ENCODE measurements at places on chromosomes 7 and 10. TPM values are rescaled to one million over a fixed set of nuclear protein-coding genes. Genes with fewer than 3 reads are reported as not detected.

DNA sequence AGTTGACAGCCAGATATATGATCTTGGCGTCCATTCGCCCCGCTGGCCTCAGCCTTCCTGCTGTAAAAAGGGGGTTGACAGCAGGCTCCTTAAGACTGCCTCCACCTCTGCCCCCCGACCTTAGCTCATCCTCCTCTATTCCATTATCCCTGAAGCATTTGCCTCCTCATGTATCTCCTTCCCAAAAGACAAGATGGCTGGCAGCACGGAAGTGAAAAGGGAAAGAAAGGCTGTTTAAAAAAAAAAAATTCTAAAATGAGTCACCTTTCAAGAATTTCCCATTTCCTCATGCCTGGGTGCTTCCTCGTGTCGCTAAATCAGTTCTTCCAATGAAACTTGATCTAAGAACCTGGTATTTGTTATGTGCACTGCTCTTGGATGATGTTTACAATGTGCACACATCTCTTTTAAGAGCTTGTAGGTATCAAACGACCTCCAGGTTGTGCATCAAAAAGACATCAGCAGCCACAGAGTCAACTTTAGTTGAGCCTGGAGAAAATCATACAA lies 1.7 kb downstream of the SCRN1 start:
- peak; percentile 95 for DNase-seq

DNA sequence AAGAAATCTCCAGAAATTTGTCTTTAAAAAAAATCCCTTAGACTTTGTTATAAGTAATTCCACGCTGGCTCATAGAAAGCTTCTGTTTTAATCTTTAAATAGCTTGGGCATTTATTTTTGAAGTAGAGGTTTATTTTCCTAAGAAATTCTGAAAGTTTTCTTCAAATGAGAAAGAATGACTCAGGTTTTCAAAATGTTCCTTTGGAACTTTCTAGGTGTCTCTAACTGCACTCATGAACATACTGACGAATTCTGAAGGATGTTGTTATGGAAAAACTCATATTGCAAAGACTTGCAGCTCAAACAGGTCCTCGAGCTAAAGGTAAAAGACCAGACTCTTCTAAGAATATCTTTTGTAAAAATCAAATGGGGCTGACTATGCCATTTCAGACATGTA lies 10.7 kb downstream of the DGKI start:
- DNase-seq: no peak

DNA sequence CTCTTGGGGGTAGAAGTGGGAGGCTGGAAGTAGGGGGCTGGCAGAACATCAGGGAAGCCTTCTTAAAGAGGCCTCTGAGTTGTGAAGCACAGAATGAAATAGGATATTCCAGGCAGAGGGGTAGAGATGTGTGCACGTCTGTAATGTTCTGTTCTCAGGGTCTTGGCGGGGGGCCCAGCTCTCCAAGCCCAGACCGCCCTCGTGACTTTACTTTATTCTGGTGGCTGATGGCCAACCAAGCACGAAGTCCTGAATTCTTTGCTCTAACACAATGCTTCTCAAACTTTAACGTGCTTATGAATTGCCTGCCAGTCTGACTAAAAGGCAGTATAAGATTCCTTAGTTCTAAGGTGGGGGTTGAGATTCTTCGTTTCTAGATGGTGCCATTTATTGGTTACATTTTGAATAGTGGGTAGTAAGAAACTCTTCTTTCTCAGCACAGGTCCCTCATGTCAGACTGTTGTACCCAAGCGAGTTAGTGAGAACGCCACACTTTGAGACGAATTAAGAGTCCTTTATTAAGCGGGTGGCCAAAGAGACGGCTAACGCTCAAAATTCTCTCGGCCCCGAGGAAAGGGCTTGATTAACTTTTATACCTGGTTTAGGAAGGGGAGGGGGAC lies 8.2 kb downstream of the PRXL2A start:
- peak; percentile 84 for DNase-seq

Gene CCL26
- not detected for total RNA-seq

DNA sequence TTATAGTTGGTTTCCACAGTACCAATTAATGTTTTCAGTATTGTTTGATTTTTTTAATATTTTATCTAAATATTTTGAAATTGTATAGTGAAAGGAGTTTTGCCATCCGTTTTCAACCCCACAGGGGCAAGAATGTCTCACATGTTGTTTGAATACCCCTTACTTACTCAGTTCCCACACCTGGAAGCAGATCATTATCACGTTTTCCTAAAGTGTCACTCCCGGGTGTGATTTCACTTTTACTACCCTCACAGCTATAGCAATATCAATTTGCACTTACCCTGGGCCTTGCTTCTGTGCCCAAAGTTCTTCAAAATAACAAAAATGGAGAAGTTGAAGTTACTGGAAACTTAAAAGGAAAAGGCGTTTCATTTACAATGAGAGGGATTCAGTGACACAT lies 228.1 kb downstream of the CSTF2T start:
- no peak for DNase-seq

- peak; percentile 27 for DNase-seq
Measured at GRCh38 chr7:159019111-159019510, 125.6 kb downstream of the VIPR2 start.

Gene GIMAP1
- total RNA-seq: not detected

DNA sequence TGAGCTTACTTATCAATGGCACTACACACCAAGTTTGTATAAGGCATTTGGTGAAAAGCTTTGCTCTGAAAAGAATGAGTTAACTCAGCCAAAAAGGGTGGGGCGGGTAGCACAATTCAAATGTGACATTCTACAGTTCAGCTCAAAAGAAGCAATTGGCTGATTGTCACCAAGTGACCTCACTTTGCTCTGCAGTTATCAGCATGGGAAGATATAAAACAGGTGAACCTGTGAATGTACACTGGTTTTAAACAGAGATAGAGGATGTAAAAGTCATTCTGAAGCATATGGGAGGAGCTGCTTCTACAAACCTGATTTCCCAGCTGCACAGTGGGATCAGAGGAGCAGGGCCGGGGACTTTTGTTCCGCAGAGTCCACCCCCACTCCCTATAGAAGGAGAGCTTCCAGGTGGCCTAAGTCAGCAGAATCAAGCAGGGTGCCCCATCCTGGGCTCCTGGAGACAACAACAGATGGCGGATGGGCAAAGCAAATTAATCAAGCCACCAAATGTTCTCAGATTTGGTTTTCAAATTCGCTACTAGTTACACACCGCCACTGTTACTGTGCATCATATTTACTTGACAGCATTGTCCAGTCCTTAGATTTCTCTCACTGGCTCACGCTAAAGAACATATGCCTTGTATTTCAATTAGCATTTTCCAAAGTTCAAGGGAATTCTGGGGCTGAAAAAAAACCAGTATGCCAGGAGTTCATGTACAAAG lies 27.5 kb upstream of the NPVF start:
- DNase-seq: no peak

Gene SND1
- total RNA-seq: 201 TPM

GRCh38 chr7:153446490-153446889 lies 605.7 kb upstream of the DPP6 start:
- DNase-seq: no peak

DNA sequence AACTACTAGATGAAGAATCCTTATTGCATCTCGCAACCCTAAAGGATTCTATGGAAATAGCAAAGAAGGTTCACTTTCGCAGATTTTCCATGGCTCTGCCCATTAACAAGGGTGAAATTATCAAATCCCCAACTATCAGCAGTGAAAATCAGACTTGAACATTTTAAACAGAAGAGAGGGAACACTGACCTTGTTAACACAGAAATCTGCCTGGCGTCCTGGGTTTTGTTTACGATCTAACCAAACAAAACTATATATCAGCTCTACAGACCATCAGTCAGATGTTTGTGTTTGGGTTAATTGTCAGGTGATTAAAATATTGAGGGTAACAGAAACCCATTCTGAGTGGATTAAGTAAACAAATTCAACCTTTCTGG lies 1.9 kb downstream of the CTTNBP2 start:
- no peak for DNase-seq

Gene HPSE2
- not detected for total RNA-seq
